ENCODE measurements at places on chromosomes 13 and 19. TPM values are rescaled to one million over a fixed set of nuclear protein-coding genes. Genes with fewer than 3 reads are reported as not detected.

DNA sequence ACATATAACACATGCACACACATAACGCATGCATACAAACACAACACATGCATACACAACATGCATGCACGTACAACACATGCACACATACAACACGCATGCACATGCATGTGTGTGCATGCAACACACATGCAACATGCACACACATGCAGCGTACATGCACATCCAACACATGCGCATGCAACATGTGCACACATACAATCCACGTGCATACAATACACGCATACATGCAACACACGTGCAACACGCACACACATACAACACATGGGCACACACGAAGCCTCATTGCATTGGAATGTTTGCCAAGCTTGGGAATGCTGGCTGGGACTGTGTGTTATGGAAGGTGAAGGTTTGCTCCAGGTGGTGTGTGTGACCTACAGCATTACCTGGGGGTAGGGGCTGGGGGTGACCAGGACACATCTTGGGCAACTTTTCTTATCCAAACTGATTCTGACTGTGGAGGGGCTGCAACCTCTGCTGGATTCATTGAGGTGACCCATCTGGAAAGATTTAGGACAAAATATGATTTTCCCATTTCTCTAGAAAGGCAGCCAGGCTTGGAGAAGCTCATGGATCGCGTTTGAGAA, 58.9 kb downstream of the SPACA7 start:
- no peak overlapping the region for H3K27ac ChIP-seq
- DNase-seq, result no peak

DNA sequence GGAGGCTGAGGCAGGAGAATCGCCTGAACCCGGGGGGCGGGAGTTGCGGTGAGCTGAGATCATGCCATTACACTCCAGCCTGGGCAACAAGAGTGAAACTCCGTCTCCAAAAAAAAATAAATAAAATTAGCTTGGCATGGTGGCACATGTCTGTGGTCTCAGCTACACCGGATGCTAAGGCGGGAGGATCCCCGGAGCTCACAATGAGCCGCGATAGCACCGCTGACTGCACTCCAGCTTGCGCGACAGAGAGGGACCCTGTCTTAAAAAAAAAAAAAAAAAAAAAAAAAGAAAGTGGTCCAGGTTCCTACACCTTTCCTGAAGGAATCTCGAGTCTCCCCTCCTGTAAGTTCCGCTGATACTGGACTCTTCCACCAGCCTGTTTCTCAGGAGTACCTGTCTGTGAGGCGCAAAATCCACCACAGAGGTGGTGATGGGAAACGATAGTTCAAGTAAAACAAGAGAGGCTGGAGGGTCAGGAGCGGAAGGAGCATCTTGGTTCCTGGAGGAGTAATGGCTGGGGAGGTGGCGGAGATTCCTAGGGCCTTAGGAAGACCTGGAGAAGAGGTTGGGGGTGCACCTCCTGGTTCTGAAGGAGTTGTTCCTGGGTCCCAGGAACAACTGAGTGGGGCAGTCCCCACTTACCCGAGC, 471 bp downstream of the FUT1 start:
- H3K27me3 ChIP-seq, result peaks cover 7% of the 10 kb centered on the region
- no peaks in the 10 kb centered on the region for H3K4me1 ChIP-seq
- H3K27ac ChIP-seq, result peak overlapping the region; percentile 69
- peak overlapping the region; percentile 30 for H3K4me3 ChIP-seq
- no peaks in the 10 kb centered on the region for H3K36me3 ChIP-seq
- DNase-seq, result no peak

GRCh38 chr13:36131931-36132297, 732 bp upstream of the DCLK1 start:
- H3K27me3 ChIP-seq, result no peaks in the 10 kb centered on the region
- DNase-seq, result no peak
- no peaks in the 10 kb centered on the region for H3K36me3 ChIP-seq

GRCh38 chr19:21851596-21852345, 15.8 kb upstream of the ZNF43 start:
- H3K4me1 ChIP-seq, result peaks cover 3% of the 10 kb centered on the region
- no peaks in the 10 kb centered on the region for H3K27me3 ChIP-seq

DNA sequence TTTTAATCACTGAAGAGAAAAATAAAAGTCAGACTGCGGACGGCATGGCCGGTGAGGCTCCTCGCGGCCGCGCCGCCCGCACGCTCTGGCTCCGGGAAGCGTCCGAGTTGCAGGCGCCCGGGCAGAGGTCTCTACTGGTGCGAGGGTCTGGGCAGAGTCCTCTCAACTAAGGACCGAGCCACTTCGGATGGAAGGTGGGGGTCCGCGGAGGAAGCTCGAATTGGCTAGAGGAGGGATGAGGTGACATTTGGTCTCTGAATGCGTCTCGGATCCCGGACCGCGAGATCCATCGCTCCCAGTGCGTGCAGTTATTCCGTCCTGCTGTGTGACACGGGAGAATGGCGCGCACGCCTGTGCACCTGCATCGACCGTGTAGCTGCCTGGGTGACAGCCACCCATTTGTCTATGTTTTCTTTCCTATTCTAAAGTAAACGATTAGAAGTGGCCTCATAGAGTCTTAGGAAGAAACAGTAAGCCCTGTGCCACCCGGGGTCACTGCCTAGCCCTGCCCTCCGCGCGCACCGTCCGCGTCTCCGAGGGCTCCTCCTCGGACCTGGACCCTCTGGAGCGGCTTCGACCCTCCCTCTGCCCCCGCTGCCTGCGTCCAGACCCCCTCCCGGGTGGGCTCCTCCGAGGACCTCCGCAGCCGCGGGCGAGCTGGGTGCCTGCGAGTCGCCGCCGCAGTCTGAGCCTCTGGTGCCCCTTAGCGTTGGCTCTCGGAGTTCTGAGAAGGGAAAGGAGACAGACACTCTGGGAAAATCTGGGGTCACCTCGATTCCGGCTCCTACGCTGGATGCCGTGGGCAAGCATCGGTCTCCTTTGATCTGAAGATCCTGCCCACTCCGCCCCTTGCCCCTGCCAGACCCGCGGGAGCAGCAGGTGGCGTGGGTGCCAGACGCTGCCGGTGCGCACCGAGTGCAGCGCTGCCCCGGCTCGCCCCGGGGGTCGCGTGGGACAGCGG, 347.4 kb downstream of the LIG4 start:
- no peaks in the 10 kb centered on the region for H3K36me3 ChIP-seq
- peak overlapping the region; percentile 24 for H3K4me3 ChIP-seq
- peaks cover 3% of the 10 kb centered on the region for H3K27me3 ChIP-seq
- H3K4me1 ChIP-seq, result peaks cover 21% of the 10 kb centered on the region
- DNase-seq, result peak; percentile 79

GRCh38 chr13:26541678-26542568, 15.6 kb upstream of the WASF3 start:
- no peak overlapping the region for H3K27ac ChIP-seq
- no peaks in the 10 kb centered on the region for H3K4me1 ChIP-seq
- no peaks in the 10 kb centered on the region for H3K36me3 ChIP-seq
- peak; percentile 27 for DNase-seq
- peaks cover 2% of the 10 kb centered on the region for H3K27me3 ChIP-seq
- no peak overlapping the region for H3K4me3 ChIP-seq

DNA sequence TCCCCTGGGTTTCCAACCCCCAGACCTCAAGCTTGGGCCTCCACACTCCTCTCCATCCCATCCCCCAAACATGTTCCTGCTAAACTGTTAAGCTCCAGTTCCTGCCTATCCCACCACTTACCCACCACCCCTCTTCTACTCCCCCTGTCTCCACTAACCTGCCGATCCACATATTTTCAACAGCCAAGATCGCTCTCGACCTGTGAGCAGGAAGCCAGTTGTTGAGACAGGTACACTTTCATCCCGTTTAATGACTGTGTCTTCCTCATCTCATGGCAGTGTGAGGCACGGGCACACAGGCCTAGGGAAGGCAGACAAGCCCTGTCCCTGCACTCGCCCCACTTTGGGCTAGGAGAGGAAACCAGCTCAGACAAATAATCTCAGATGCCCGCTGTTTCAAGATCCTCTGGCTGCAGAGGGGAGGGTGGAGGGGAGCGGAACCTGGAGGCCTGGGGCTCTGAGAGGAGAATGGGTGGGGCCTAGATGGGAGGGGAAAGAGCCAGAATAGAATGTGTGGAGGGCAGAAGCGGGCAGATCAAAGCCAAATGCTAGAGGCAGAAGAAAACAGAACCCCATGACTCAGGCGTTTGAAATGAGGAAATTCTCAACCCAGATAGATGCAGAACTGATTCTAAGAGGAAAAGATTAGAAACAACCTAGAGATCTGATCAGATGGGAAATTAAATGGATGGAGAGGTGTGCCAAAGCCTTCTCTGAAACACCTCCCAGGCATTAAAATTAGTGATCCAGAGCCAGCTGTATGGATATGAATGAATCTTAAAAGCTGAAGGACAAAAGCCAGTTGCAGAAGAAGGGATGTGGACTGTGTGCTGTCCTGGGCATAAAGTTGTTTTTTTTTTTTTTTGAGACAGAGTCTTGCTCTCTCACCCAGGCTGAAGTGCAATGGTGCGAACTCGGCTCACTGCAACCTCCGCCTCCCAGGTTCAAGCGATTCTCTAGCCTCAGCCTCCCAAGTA, 16.9 kb upstream of the CYP2S1 start:
- no peaks in the 10 kb centered on the region for H3K36me3 ChIP-seq
- H3K27ac ChIP-seq, result no peak overlapping the region
- DNase-seq, result peak; percentile 87
- H3K4me1 ChIP-seq, result no peaks in the 10 kb centered on the region
- no peak overlapping the region for H3K4me3 ChIP-seq

Gene LGI4
- polyA plus RNA-seq, result 11.2 TPM

Data from lung (tissue), 17 donors.